ENCODE measurements at places on chromosomes 5 and 9.

DNA sequence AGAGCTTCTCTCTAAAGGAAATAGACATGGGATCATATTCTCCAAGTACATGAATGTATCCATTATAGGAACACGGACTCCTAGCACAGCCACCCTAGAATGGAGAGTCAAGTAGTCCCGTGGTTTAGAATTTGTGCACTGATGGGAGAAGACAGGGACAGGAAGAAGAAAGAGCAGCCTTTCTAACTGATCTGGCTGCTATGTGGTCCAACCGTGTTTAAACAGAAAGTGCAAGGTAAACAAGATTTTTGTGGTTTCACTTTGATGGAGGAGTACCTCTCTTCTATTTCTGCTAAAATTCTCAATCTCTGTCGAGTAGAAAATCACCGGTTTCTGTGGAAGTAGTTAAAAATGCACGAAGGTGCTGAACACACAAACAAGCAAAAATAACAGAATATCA, 171.3 kb downstream of the ST8SIA4 start:
- DNase-seq, result no peak

GRCh38 chr5:170439944-170440269, 50.7 kb upstream of the KCNMB1 start:
- no peak for DNase-seq

GRCh38 chr9:133932633-133933032, 59.5 kb downstream of the VAV2 start:
- DNase-seq, result no peak

DNA sequence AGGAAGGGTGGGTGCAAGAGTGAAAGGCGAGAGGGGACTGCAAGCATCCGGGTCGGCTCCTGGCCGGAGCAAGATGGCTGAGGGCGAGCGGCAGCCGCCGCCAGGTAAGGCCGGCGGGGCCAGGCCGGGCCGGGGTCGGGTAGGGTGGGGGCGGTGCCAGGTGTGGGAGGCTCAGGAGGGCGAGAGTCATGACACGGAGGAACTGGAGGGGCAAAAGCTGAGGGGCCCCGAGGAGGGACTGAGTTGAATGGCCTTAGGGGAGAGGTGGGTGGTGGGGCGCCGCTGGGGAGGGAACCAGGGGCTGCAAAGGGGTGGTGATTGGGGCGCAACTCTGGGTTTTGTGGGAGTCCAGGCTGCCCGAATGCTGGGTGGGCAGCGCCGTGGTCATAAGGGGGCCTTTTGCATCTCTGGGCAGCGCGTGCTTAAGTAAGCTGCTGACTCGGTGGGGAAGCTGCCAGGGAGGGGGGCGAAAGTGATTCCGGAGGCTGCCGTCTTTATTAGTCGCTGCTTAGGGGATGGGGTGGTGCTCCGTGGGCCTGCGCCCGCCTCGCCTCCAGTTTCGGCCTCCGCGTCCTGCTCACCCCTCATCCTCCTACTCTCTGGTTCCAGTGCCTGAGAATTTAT, 425 bp downstream of the PTPA start:
- DNase-seq, result no peak

GRCh38 chr9:124551472-124552272, 44.5 kb upstream of the NR5A1 start:
- no peak for DNase-seq

- DNase-seq, result no peak
These were observed 105.1 kb upstream of the SLC25A48 start for GRCh38 chr5:135729321-135729786.

DNA sequence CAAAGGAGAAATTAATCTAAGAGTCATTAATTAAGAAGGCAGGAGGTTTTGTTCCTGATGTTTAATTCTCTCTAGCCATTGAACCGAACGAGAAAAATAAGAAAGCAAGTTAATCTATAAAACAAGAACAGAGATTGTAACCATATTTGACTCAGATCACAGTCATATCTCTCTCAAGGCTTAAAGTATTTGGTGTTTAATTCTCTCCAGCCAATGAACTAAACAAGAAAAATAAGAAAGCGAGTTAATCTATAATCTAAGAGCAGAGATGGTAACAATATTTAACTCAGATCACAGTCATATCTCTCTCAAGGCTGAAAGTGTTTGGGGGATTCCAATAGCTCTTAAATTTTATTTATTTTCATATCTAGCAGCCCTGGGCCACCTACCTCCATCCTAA, 74.4 kb upstream of the SHISAL2B start:
- DNase-seq, result no peak

GRCh38 chr5:94810281-94810680, 191.8 kb downstream of the SLF1 start:
- no peak for DNase-seq

DNA sequence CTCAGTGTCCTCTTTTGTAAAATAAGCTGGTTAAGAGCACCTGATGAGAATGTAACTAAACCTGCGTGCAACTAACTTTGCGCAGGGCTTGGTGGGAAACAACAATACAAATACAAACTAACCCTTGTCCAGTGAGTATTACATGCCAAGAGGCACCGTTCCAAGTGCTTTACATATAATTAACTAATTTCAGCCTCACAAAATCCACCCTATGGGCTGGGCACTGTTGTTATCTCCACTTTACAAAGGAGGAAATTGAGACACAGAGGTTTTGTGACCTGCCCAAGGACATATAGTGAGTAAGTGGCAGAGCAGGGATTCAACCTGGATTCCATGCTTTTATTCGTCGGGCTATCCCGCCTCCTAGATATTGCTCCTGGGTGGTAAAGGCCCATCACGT, 26.2 kb upstream of the TNIP1 start:
- DNase-seq, result no peak

GRCh38 chr9:73039271-73040263, 86.7 kb upstream of the ALDH1A1 start:
- DNase-seq, result no peak

DNA sequence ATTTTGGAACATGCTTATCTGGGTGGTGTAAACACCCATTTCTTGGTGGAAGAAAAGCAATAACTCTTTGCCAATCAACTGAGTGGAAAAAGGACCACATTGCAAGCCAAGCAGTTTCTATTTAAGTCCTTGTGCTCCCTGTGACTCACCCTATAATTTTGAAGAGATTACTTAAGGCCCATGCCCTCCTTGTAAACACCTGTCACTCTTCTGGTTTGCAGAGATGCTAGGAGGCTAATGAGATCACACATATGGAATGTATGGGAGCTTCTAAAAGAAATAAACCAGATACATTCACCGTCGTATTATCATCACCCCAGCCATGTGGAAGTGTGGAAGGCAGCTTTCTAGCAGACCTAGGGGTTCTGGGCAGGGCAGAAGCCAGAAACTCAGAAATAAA, 337.1 kb downstream of the GADD45G start:
- DNase-seq, result peak; percentile 47

DNA sequence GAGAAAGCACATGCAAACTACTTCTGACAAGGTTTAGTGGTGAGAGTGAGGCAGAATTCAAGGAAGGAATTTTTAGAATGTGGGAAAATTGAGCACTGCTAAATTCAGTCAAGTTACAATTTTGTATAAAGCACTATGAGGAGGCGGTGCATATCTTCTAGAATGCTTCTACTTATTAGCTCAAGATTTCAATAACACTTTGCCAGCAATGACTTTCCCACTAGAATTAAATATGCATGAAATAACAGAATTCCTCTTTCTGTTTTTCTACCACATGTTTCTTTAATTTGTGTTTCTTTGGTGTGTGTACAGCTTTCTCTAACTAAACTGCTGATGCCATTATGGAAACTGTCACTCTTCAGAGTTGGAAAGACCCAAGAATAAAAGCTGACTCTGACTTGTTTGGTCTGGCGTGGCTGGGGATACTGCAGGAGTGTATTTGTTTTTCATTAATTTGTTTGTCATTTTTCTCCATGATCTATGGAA, 163.5 kb downstream of the ARSB start:
- no peak for DNase-seq

- peak; percentile 28 for DNase-seq
These were observed at the start of gene PCDHA11 for GRCh38 chr5:140868721-140869554. Gene PCDHA11, plus strand, starts transcription at chr5:140868957. Its CDS starts 147 bp downstream, at chr5:140869104.

DNA sequence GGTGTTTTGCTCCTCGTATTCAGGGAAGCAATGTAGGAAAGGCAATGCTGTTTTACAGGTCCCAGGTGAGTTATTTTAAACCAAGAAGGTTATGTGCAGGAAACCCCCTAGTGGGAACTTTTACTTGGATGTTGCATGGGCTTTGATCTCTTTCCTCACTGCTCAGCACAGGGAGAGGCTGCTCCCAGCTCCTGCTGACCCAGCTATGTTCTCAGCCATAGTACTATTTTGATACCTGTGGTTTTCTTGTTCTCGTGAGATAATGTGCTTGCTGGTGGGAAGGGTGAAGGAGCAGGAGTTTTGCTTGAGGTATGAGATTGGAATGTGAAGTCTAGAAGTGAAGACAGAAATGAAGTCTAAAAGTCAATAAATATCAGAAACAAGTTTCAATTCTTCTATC, 265.6 kb upstream of the FBXL7 start:
- no peak for DNase-seq

DNA sequence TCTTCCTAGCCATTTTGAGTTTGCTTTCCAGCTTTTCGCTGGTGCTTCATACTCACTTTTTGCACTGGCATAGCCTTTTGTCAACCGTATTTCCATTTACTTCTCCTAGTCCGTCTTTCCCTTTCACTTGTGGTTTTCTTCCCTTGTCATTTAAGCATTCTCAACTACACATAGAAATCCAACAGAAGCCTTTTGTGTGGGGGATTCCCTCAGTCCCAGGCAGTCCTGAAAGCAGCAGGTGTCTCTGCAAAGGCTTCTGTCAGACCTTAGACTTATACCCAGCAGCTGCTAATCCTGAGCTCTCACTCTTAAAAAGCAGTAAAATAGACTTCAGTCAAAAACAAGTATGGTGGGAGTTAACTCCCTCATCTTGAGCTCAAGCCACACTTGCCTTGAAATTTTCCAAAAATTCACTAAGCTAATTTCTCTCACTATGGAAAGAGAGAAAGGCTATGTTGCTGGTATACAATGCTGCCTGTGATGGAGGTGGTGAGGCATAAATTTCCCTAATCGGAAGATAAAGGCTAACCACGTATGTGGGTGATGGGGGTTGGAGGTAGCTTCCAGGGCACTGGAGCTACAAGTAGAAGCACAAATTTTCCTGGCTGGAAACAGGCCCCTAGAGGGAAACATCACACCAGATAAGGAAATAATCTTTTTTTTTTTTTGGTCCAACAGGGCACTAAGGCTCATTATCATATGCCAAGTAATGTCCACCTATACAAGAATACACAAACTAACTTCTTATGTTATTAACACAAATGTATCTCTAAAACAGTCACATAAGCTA, 34.8 kb upstream of the IFNK start:
- DNase-seq, result no peak

DNA sequence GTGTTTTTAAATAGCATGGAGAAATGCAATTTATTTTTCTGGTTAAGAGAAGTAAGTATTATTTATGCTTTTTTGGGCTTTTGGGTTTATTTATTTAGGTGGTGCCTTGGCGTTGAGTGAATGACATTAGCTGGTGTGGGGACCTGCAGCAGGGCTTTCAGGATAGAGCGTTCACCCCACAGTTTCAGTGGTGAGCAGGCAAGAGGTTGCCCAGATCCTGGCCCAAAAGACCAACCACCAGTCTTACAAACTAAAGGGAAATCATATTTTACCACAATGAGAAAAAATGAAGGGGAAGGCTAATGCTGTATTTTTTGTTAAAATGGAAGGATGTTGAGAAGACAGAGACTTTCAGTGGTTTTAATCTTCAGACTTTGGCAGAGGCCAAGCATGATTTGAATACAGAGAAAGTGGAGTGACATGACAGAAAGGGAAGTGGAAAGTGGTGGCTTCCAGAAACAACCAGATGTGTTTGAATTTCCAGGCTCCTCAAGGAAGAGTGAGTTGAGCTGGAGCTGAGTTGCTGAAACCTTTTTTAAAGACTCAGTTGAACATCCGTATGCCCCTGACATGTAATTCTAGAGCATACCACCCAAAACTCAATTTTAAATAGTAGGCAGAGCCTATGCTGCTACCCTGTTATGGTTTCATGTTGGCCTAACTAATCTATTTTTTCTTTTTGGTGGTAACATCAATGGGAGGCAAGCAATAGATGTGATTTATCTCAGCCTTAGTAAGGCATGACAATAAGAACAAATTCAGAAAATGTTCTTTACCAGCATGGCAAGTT, 94.8 kb downstream of the AOPEP start:
- no peak for DNase-seq

- no peak for DNase-seq
These were observed 12.0 kb upstream of the OLFM1 start for GRCh38 chr9:135075234-135076142.

Data from NCI-H1436 treated with DMSO at 0.1 percent for 48 hours (cell line).